NCI-H526 treated with DMSO at 0.1 percent for 48 hours (cell line): ENCODE measurements at places on chromosomes 7 and 10.

DNA sequence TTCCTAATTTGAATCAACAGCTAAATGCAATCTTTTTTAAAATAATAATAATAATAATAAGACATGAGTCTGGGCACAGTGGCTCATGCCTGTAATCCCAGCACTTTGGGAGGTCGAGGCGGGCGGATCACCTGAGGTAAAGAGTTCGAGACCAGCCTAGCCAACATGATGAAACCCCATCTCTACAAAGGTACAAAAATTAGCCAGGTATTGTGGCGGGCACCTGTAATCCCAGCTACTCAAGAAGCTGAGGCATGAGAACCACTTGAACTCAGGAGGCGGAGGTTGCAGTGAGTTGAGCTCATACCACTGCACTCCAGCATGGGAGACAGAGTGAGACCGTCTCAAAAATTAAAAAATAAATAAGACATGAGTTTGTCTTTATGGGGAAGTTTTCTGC is 3.9 kb downstream of the DIP2C start:
- DNase-seq, result no peak

DNA sequence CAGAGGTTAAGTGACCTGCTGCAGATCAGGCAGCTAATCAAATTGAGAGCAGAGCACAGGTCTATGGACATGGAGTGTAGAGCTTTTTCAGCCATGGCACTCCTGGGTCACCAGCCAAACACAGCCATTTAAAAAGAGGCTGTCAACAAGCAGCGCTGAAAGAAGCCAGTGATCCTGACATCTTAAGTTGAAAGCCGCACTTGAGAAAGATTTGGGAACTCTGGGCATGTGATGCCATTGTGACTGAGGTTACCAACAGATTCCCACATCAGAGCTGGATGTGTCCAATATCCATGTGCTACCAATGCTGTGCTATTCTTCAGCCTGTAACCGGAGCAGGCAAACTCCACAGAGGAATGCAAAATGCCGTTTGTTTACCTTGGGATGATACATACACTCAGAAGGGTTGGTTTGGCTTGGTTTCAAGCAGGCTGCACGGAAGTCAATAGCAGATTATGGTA is 56.2 kb upstream of the ABLIM1 start:
- DNase-seq, result peak; percentile 16

GRCh38 chr10:110494532-110494931 is 3.2 kb upstream of the DUSP5 start:
- no peak for DNase-seq

DNA sequence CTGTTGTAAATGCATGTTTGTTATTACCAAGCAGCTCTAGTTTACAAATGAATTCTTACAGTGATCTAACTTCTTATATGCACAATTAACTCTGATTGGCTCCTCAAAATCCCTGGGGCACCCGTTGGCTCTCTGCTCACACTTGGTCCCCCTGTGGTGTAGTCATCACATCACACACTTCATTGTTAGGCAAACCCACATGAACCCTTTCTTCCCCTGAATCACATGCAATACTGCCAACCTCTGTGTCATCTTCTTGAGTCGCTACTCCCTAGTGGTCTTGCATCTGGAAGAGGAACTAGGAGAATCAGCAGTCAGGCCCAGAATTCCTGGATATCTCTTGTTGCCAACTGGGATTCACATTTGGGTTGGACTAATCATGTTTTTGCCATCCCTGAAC is 73.1 kb downstream of the CD36 start:
- DNase-seq, result no peak

GRCh38 chr7:21547501-21547900 is 4.7 kb downstream of the DNAH11 start:
- DNase-seq, result no peak

DNA sequence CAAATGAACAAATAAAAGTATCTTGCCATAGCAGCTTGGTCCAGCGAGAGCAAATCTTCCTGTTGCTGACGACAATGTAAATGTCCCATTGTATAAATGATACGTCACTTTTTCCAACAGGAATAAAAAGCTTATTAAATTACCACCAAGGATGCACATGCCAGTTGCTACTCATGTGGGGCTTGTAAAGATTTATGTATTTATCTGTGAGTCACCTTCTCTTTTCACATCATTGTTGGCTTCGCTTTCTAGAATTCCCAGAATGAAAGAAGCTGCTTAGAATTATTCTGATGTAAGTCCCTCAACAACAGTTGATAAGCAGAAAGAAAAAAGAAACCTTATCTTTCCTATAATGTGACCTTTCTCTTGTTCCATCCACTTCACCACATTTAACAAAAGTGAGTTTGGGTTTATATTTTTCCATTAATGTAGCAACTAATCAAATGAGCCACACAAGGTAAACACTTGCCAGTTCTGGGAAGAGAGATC is 22.4 kb downstream of the DNAJC12 start:
- DNase-seq, result no peak

- no peak for DNase-seq
These were observed 29.0 kb upstream of the HSPA12A start for GRCh38 chr10:116771101-116771958.

DNA sequence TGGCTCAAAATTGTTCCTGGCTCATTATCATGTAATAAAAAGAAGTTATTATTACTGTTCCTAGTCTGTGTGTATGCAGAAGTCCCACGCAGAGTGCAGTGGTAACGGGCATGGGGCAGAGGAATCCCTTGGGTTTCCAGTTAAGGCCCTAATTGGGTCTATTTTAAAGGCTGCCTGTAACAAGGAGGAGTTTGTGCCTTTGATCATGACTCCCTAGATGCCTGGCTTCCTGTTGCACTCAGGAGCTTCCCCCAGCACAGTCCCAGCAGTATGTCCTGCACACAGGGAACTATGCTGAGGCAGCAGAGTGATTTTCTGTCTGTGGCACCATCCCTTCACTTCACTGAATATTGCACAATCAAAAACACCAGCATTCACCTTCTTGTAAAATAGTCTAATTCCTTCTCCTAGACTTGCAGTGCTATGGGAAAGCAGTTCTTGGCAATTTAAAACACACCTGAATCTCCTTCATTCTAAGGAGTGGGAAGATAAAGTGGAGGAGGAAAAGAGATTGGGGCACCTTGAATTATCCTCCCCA is 22.9 kb downstream of the SORCS1 start:
- no peak for DNase-seq

- DNase-seq, result no peak
These were observed 8.1 kb upstream of the CROT start for GRCh38 chr7:87337331-87337730.

DNA sequence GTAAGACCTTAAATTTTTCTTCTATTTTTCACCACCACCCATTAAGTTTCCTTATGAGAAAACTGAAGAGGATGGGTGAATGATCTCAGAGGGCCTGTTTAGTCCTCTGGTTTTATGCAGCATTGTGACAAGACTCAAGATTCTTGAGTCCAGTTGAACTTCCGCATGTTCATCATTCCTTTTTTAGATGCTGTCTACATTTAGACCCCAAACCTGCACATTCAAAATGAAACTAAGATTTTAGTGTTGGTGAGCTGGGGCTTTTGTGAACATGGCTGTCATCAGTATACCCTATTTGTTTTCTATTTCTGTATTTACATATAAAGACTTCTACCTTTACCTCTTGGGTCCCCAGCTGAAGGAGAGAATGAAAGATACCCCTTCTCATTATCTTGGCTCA is 31.1 kb downstream of the NET1 start:
- DNase-seq, result no peak

DNA sequence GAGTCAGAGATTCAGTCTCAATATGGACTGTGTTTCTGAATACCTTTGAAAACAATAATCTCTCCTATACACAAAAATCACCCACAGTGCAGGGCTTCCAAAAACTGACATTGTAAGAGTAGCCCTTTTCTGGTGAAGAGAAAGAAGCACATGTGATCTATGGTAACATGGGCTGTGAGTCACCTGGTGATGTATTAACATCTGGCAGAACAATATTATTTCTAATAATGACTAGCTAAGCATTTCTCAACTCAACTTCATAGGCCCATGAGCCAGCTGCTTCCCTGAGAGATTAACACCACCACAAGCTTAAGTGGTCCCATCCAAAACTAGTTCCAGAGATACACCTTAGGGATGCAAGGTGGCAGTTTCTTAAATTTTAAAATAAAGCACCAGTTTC is 331.0 kb upstream of the NRP1 start:
- DNase-seq, result no peak

- peak; percentile 50 for DNase-seq
These were observed 16.1 kb upstream of the LAMB4 start for GRCh38 chr7:108146070-108146842.

DNA sequence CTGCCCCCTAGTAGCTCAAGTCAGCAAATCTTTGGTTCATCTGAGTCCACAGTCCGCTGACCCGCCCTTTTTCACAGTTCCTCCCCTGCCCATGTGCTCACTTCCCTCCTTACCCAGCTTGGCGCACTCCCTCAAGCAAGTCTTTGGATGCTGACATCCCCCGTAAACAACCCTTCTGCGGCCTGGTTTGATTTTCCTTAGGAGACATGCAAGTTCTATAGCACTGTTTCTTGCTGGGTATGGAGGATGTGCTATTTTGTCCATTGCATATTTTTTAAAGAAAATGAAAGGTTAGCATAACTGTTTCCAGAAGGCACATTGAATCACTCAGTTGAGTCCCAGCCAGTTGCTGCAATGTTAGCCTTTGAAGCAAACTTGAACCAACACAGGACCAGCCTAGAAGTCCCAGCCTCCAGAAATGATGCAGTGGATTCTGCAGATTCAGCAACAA is 38.2 kb downstream of the HTRA1 start:
- no peak for DNase-seq

DNA sequence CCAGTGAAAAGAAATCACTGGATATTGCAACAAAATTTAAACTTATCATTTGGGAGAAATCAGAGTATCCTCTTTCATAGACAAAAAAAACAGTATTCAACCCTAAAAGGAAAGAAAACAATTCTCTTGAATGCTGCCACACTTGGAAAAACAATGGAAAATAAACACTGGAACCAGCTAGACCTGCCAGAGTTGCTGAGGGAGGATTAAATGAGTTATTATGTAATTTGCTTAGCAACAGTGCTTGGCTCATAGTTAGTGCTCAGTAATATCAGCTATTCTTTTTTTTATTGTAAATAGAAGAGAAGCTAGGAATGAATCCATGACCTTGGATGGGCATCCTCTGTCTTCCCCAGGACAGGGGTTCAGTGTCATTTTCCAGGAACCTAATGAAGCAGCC is 11.0 kb upstream of the ZNF273 start:
- DNase-seq, result no peak

DNA sequence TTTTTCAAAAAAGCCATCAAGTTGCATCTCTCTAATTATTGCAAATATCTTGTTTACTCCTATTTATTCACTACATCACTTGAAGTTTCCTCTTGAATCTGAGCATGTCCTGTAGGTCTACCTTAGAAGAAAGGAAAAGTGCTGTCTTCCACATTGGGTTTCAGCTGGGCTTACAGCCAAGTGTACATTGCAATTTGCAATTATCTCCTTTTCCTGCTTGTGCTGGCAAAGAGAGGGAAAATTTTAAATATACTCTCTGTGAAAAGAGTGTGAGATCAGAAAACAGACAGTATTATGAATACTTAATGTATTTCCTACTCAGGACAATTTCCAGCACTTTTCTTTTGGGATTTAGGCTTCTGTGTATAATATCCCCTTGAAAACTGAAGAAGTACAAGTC is 839.7 kb downstream of the CNTNAP2 start:
- DNase-seq, result no peak

DNA sequence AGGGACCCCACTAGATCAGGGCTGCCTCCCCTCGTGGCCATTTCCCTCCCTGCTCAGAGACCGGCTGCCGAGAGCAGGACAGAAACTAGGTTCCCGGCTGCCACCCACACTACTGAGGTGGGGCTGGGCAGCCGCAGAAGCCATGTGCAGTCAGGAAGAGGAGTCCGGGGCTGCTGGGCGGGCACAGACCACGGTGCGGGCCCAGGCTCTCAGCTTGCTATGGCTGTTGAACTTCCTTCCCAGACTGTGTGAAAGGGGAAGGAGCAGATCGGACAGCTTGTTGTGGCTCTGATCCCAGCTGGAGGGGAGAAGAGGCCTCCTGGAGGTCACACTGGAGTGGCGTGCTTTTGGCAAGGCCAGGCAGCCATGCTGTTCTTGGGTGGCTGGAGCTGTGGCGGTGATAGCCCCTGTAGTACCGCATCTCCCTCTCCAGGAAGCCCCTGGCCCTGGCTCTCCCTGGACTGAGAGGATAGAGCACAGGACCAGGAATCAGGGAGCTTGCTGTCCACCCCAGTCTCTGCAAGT is 56.8 kb downstream of the HK1 start:
- no peak for DNase-seq

- no peak for DNase-seq
These were observed 67.2 kb downstream of the FAM107B start for GRCh38 chr10:14707481-14707880.

DNA sequence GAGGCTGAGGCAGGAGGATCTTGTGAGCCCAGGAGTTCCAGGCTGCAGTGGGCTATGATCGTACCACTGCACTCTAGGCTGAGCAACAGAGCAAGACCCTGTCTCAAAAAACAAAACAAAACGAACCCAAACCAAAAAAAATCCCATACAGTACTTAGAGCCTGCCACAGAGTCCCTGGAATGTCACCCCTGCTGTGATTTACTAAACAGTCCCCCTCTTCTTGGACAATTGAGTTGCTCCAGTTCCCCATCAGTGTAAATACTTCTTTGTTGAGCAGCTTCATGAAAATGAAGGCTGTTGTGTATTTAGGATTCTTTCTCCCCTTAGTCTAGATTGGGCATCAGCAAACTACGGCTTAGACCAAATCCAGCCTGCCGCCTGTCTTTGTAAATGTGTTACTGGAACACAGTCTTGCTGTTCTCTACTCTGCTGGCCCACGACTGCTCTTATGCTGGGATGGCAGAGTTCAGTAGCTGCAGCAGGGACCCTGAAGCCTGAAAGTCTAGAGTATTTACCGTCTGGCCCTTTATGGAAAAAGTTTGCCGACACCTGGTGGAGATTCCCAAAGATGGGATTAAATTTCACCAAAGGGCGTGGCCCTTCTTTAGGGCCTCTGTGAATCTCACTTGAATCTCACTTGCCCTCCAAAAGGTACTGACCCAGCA is 57.8 kb downstream of the PALD1 start:
- DNase-seq, result no peak

DNA sequence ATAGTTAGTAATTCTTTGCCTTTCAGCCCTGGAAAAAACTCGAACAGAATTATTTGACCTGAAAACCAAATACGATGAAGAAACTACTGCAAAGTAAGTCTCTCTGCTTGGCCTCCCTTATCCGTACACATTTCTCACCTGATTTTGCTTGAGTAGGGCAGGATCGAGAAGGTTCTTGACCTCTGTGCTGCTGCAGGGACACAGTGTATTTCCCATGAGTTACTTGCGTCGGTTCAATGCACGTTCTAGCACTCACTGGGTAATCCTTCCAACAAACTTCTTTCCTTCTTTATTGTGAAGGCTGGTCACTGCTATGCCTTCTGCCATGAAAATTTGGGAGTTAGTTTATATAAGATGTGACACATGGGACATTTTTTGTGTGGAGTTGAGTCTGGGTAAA is 171.5 kb upstream of the SH2B2 start:
- DNase-seq, result no peak

DNA sequence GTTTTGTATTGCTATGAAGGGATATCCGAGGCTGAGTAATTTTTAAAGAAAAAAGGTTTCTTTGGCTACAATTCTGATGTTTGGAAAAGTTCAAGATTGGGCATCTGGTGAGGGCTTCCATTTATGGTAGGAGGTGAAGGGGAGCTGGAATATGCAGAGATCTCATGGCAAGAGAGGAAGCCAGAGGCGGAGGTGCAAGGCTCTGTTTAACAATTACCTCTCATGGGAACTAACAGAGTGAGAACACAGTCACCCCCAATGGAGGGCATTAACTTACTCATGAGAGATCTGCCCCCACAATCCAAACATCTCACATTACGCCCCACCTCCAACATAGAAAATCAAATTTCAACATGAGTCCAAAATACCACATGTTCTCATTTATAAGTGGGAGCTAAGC is 62.0 kb downstream of the AKR1D1 start:
- DNase-seq, result no peak
